ENCODE measurements at places on chromosomes 5 and 9.
A peak's percentile ranks its signal among the peaks of the same experiment; 100 is the strongest.

DNA sequence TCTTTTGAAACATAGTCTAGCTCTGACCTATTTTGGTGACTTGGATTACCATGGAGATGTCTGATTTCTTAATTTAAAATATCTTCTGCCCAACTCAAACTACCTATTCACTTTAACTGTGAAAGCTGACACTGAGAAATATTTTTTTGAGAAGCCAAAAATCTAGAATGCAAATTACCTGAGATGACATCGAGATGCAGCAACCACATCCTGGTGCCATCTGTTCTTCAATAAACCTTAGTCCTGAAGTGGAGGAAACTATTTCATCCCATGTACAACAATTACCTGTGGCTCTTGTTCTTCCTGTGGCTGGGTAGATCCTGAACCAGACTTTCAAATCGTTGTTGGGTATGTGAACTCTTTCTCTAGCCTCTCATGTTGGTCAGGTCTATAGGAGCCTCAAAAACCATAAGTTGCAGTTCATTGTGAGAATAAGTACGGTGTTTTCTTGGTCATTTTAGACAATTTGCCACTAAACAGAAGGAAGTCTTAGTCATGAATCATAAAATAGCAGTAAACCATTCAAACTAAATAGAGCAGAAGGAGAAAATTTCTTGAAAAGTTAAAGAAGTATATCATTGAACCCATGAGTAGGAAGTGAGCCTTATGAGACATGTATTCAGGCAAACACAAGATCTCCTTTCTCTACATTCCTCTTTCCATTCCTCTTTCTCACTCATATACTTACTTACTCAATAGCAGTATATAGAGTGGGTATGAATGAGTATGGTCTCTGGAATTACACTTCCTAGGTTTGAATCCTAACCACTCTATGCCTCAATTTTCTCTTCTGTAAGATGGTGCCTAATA is 176.0 kb downstream of the HMHB1 start:
- DNase-seq: no peak

- DNase-seq: no peak
Measured at GRCh38 chr5:124403281-124403680, 343.2 kb downstream of the ZNF608 start.

DNA sequence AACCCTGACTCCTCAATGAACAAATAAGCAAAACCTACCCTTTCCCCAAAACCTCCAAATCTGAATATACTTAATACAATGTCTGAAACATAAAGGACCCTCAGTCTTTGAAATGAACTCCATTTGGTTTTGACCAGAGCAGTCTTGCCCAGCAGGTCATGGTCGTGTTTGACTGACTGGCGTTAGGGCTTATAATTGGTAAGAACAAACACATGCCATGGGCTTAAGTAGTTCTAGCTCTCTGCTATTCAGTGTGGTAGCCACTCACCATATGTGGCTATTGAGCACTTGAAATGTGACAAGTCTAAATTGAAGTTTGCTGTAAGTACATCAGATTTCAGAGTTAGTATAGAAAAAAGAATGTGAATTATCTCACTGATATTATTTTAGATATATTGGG is 42.1 kb downstream of the LRRTM2 start:
- no peak for DNase-seq

DNA sequence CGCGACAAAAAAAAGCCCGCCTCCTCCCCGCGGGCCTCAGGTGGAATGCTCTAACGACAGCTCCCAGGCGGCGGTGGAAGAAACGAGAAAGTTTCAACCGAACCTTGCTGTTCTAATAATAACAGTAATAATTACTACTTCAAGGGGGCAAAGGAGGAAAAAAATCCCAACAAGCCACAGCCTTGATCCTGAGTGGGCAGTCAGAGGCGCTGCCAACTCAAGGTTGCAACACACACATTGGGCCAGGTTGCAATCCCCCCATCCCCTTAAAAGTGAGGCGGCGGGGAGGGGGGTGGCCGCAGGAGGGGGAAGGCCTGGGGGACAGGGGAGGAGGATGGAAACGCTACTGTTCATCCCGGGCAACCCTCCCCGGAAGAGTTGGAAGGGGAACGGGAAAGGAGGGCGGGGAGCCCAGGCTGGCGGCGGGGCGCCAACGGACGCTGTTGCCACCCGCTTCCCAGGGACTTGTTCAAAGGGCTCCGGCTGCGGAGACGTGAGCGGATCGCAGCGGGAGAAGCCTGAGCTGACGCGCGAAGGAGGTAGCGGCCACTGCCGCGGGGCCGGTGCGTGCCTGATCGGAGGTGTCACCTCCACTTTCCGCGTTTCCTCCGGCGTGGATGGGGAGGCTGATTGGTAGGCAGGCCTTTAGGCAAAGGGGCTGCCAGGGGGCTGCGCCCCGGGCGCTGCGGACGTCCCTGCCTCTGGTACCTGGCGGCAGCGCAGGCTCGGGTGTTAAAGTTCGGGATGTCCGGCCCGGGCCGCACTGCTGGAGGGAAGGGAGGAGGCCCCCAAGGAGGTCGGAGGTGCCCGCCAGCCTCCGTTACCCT is 647 bp downstream of the SMARCA2 start:
- peak; percentile 24 for DNase-seq

DNA sequence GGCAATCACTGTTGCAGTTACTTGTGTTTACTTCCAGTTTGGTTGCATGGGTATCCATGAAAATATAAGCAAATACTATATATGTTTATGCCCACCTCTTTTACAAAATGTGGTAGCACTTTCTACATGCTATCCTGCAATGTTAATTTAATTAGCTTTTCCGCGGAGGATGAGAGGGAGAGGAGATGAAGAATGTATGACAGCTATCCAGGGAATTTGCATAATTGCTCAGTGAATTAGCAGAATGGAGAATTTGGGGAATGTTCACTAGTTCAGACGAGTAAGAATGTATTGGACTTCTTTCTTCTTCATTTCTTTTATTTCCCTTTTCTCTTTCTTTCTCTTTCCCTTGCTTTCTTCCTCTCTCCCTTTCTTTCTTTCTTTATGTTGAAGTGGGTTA is 140.7 kb upstream of the SLC28A3 start:
- DNase-seq: no peak

- no peak for DNase-seq
Measured at GRCh38 chr5:59058969-59059687, 476.3 kb downstream of the RAB3C start.

- DNase-seq: no peak
Measured at GRCh38 chr9:120893611-120894307, 16.8 kb upstream of the PHF19 start.

Measured in CD4-positive, alpha-beta T cell treated with Interleukin-4 for 4 hours (primary cell).